Fibroblast of lung (primary cell): ENCODE measurements at places on chromosomes 2 and 18.

DNA sequence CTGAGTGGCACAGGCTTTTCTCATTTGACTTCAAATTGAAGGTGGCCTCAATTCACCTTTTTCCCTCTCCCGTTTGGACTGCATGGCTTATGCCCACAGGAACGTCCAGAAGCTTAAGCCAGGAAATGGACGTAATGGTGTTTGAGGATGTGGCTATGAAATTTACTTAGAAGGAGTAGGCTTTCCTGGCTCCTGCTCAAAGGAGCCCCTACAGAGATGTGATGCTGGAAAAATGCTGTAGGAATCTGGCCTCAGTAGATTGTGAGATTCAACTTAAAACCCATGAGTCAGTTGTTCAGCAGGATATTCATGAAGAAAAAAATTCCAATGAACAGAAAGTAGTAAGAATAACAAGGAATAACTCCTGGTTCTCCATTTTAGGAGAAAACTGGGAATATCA is 129.0 kb downstream of the ICOS start:
- DNase-seq, result peak; percentile 93

GRCh38 chr2:26668856-26669750 is 23.4 kb upstream of the KCNK3 start:
- DNase-seq, result peak; percentile 18

DNA sequence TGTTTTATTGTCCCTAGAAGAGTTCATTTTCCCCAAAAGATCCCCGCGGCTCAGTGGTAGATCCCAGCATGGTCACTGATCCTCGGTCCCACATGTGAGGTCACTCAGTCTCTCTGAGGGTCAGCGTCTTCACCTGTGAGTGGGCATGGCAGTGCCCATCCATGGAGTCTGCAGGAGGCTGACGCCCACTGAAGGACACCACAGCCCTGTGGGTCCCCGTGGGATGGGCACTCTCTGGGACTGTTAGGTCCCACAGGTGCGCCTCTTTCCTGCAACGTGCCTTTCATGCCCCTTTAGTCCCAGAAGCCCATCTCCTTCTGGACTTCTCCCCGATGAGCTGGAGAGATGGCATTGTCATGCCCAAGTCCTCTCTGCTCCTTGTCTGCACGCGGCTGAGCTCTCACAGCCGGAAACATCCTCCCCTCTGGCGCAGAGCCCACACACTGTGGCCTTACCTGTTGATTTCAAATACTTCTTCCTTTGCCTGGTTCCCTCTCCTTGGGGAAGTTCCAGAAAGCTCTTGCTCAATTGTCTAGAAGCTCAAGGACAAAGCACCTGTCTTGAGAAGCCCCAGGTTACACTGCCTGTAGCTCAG is 75.9 kb downstream of the PTGR3 start:
- DNase-seq, result no peak

DNA sequence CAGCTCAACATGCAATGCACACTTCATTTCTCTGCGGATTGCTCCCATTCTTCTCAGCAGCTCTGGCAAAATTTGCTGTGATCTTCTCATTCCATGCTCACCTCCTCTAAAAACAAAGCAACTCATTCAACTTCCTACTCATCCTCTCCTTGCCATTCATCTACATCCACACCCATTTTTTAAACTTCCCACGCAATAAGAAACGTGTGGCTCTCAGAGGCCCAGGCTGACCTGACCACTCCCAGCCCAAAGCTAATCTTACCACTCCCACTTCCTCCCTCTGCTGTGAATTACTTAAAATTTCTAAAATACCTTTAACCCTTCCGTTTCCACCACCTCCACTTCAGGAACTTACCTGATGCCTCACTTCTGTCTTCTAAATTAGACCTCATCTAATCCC is 15.2 kb downstream of the ABCB11 start:
- DNase-seq, result no peak

DNA sequence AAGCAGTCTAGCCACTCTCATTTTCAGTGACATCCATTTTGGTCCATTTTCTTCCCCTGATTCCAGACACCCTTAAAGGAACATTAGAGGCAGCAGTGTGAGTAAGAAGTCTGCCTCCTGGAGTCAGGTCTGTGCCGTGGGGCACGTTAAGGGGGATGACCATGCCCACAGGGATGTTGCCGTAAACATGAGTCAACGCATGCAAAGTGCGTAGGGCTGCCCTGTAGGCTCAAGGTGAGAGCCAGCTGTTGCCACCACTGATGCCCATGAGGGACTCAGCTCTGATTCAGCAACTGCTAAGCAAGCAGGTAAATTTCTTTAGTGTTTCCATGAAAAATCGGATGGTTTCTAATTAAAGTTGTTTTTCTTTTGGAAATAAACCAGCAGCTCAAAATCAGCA is 61.4 kb upstream of the TFCP2L1 start:
- DNase-seq, result no peak

DNA sequence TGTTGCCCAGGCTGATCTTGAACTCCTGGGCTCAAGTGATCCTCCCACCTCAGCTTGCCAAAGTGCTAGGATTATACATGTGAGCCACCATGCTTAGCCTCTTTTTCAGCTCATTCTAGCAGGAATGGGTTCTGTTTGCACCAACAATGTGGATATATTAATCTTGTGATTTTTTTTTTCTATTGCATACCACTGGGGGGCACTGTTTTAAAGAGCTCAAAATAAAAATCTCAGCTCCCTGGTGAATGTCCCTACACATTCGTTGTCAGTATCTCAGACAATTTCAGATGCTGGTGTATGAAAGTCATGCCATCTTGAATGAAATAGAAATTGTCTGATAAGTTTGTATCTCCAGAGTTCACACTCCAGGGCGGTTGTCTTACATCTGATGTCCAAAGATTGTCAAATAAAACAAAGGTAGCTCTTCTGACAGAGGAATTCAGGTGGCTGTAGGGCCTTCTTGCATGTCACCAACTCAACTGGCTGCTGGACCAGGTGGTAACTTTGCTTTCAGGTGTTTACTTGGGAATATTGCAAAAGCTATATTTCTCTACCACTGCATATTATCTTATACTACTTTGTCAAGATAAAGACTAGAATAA is 3.1 kb upstream of the MATN3 start:
- DNase-seq, result peak; percentile 76

DNA sequence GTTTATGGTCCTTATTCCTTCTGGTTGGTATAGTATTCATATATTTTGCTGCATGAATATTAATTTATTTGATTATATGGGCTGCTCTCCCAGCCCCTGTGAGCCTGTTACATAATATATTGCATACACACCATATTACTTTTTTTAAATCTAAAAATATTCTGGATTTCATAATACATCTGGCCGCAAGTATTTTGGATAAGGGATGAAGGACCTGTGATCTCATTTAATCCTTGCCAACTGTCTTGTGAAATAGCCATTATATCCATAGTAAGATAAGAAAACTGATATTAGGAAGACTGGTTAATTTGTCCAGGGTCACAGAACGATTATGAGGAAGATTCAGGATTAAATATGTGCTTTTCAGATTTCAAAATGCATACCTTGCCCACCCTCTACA is 433.6 kb downstream of the LPIN1 start:
- DNase-seq, result no peak

DNA sequence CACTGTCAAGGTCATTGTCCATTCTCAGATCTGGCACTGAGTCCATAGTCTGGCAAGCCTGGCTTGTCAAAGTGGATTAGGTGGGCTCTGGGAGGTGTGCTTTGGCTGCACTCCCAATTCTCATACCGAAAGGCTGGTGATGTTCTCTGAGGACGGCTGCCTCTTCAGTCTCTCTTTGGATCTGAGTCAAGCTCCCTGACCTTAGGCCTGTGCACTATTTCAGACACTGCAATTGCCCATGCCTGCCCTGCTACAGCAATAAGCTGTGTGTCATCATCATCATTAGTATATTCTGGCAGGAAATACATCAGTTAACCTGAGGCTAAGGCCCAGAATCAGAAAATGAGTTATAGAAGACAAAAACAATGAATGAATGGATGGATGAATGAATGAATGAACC is 1.6 kb upstream of the SLC5A7 start:
- DNase-seq, result no peak

DNA sequence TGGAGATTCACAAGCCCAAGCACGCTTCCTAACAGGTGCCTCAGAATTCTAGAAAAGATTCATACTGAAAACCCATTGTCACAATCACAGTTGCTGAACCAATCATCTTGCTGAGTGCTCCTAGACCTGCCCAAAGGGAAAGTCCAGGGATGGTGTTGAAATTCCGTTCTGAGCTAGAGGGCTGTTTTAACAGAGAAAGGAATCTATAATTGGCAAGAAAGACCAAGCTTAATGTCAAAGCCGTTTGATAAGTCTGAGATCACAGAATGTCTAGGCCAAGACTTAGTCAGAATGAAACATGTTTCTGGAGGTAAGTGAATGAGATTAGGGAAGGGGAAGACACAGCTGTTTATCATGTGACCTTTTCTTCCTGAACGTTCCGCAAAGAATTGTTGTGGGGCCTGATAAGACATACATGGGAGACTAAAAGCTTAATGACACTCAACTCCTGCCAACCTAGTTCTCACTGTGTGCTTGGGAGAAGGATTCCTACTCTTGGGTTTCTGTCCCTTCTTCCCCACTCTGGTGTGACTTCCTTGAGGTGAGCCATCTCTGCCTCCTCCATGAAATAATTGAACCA is 27.5 kb downstream of the PMAIP1 start:
- no peak for DNase-seq

DNA sequence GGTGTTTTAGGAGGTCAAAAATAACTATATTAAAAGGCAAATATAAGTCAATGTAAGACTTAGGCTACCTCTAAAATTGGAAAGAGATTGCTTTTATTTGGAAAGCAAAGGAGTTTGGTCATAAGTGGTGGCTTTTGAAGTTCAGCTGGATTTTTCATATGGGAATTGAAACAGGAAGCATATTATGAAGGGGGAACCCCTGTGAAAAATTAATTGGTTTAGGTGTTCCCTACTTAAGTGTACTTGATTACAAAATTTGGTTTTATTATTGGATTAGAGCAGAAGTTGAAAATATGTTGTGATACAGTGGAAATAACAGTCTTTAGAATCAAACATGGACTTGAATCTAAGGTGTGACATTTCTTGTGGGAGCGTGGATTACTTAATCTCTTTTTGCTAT is 121.4 kb upstream of the TTC27 start:
- DNase-seq, result no peak

GRCh38 chr2:38017836-38018235 is 58.1 kb downstream of the CYP1B1 start:
- DNase-seq, result no peak

GRCh38 chr2:3291113-3291512 is 86.5 kb downstream of the EIPR1 start:
- DNase-seq, result no peak

DNA sequence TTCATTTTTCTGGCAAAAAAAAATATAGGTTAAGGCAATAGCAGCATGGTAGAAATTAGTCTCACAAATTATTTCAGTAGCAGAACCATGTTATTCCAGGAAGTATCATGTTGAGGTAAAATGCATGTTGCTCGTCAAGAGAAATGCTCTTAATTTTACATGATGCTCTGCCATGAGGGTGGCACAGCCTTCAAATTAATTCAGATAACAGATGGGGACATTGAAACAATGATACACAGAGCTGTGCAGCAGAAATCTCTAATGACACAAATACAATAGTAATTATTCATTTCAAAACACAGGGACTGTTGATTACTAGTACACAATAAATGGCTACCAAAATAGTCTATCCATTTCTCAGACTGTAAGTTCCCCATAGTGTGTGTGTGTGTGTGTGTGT is 24.8 kb downstream of the GAREM1 start:
- no peak for DNase-seq

- DNase-seq, result no peak
Measured at GRCh38 chr2:104043864-104044263, 810.1 kb upstream of the POU3F3 start.

DNA sequence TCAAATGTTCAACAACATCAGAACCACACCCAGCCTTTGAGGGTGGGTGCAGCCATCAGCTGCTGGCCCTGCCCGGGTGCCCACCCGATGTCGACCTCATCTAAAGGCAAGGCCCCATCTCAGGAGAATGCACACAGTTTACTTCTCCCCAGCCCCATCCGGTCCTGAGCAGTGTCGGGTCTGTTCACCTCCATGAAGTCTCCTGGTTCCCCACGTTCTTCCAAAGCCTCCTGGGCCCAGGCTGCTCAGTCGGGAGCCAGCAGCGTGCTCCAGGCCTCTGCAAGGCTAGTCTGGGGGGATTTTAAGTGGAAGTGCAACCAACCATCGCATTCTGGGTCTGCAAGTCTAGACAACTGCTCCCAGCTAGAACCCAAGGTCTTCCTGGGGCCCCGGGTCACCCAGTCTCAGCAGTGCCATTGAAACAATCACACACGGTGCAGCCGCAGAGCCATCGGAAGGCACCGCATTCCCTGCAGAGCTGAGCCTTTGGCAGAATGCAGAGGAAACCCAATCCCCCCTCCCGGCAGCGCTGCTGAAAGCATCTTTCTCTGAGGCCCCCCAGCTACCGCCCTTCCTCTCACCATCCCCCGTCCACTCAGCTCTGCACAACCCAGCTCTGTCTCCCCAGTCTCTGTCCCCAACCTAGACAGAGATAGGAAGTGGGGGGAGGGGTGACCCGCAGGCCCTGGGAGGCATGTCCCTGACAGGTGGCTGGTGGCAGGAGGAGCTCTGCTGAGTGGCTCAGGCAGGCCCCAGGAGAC is 8.5 kb downstream of the ESPNL start:
- no peak for DNase-seq

DNA sequence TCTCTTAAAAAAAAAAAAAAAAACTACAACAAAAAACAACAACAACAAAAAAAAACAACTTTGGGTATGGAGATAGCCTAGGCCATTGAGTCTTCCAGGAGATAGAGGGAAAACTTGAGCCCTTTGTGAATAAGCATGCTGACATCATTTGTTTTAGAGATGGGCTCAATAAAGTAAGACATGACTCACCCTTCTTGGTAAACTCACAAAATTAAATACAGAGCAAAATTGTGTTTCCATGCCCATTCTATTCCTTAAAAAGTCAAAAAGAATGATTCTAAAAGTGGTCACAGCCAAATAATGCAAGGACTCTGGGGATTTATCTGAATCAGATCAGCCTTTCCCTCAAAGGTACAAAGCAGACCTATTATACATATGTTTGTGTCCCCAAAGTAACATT is 117.4 kb downstream of the ETAA1 start:
- peak; percentile 49 for DNase-seq

DNA sequence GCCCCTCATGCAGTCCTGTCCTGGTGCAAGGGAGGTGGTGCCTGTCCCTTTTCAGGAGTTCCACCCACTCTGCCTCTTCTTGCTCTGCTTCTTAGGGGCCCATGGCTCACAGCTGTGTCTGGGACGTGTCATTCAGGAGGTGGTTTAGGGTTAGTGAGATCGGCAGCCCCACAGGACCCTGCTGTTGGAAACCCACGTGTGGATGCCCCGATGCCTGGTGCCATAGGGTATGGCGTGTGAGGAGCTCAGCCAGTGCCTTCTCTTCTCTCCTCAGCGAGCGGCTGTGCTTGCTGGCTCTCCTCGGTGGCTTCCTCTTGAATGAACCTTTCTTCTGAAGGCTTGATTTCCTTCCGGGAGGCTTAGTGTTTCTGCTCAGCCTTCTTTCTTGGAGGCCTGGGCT is 55.2 kb downstream of the LDLRAD4 start:
- DNase-seq, result no peak

GRCh38 chr2:189327879-189328847 is 113.1 kb upstream of the WDR75 start:
- no peak for DNase-seq

GRCh38 chr2:136510244-136510643 is 255.1 kb upstream of the THSD7B start:
- DNase-seq, result no peak
